ENCODE measurements at places on chromosomes 1 and 21. TPM values are rescaled to one million over a fixed set of nuclear protein-coding genes. Genes with fewer than 3 reads are reported as not detected.

- H3K36me3 ChIP-seq, result no peaks in the 10 kb centered on the region
- H3K4me3 ChIP-seq, result no peak overlapping the region
- H3K27ac ChIP-seq, result no peak overlapping the region
- DNase-seq, result no peak
- H3K4me1 ChIP-seq, result 0 out of 2 replicates have a peak, but pooled peaks cover 2% of the 10 kb centered on the region
Measured at GRCh38 chr1:185433667-185434066, 116.6 kb upstream of the IVNS1ABP start.

- peak overlapping the region; percentile 98 for H3K4me3 ChIP-seq
- H3K27ac ChIP-seq, result peak overlapping the region; percentile 1
- peaks cover 58% of the 10 kb centered on the region for H3K36me3 ChIP-seq
- H3K27me3 ChIP-seq, result no peaks in the 10 kb centered on the region
- DNase-seq, result no peak
- peaks cover 75% of the 10 kb centered on the region for H3K4me1 ChIP-seq
Measured at GRCh38 chr1:8022395-8023286, 3.5 kb downstream of the ERRFI1 start.

DNA sequence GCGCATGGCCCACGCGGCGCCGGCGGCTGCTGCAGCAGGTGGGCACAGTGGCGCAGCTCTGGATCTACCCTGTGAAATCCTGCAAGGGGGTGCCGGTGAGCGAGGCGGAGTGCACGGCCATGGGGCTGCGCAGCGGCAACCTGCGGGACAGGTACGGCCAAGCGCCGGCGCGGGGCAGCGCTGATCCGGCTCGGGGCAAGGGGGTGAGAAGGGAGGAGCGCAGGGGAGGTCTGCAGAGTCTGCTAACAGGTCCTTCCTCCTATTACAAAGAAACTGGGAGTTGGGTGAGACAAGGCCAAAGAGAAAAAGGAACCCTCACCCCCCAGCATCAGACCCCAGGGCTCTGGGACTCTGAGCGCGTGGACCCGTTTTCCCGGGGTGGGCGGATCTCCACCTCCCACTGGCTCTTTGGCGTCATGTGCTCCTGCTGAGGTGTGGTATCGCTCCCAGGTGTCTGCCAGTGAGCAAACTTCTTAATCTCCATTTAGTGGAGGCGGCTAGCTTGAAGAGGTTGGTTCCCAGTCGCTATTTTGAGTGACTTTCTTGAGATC lies 431 bp downstream of the MTARC1 start:
- peak overlapping the region; percentile 65 for H3K4me3 ChIP-seq
- DNase-seq, result peak; percentile 84
- H3K27me3 ChIP-seq, result no peaks in the 10 kb centered on the region
- H3K4me1 ChIP-seq, result peaks cover 47% of the 10 kb centered on the region

Gene SH2D1B
- 0.04 TPM for total RNA-seq

Gene APCS
- total RNA-seq, result not detected
